ENCODE measurements at places on chromosomes 4 and X.

DNA sequence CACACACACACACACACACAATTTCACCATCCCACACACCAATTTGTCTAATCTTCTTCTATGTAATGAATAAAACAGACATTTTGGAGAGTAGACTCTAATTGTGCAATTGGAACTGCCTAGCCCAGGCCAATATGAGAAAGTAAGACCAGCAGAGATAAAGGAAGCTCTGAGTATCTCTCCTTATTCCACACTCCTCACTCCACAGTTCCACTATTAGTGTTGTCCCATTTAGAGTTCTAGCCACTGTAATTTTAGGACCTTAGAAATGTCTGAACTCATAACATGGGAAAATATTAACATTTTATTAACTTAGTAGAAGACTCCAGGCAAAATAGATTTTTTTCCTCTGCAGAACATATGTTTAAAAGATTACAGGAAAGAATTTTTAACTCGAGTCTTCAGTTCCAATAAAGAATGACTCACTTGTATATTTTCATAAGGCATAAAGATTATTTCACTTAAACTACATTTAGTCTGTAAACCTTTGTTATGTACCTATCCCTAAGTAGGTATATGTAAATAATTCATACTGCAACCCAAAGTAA is 297.6 kb upstream of the INTU start:
- DNase-seq = no peak

- DNase-seq = no peak
Measured at GRCh38 chrX:21838937-21839333, 482 bp upstream of the MBTPS2 start.

GRCh38 chr4:9988363-9988749 is 32.9 kb downstream of the SLC2A9 start:
- no peak for DNase-seq

- DNase-seq = no peak
Measured at GRCh38 chr4:104592183-104592582, 97.5 kb upstream of the CXXC4 start.

DNA sequence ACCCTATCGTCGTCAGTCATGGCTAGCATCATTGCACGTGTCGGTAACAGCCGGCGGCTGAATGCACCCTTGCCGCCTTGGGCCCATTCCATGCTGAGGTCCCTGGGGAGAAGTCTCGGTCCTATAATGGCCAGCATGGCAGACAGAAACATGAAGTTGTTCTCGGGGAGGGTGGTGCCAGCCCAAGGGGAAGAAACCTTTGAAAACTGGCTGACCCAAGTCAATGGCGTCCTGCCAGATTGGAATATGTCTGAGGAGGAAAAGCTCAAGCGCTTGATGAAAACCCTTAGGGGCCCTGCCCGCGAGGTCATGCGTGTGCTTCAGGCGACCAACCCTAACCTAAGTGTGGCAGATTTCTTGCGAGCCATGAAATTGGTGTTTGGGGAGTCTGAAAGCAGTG is 1.6 kb downstream of the ZCCHC12 start:
- no peak for DNase-seq

DNA sequence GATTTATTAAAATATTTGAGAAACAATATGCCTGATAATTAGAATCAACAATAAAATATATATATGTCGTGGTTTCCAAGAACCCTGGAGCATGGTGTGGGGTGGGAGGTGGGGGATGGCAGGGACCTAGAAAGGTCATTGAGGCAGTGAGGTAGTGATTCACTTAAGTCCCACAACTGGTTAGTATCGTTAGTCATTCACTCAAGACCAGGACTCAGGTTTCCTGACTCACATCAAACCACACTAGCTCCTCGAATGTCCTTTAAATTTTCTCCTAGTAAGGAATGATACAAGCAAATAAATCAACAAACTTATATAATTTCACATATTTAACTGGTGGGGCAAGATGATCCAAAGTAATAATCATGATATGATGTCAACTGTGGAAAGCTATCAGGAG is 158.8 kb upstream of the AADAT start:
- no peak for DNase-seq

- peak; percentile 26 for DNase-seq
Measured at GRCh38 chrX:65596270-65597034, 61.9 kb upstream of the LAS1L start.

- no peak for DNase-seq
Measured at GRCh38 chrX:54786967-54787366, 11.1 kb downstream of the ITIH6 start.

- DNase-seq = no peak
Measured at GRCh38 chr4:143405075-143405730, 68.5 kb downstream of the GAB1 start.

DNA sequence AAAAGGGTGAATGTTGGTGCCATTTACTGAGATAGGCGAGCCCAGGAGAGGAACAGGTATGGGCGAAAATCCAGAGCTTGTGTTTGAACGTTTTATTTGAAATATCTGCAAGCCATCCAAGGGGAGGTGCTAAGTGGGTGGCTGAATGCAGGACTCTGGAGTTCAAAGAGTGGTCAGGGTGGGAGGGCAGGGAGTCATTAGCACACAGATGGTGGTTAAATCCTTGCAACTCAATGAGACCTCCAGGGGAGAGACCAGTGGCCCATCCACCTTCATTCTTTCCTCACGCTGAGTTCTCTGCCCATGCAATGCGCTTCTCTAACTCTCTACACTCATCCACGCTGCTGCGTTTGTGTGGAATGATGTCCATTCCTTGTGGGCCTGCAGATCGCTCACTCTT is 101.1 kb downstream of the VCX3B start:
- no peak for DNase-seq

DNA sequence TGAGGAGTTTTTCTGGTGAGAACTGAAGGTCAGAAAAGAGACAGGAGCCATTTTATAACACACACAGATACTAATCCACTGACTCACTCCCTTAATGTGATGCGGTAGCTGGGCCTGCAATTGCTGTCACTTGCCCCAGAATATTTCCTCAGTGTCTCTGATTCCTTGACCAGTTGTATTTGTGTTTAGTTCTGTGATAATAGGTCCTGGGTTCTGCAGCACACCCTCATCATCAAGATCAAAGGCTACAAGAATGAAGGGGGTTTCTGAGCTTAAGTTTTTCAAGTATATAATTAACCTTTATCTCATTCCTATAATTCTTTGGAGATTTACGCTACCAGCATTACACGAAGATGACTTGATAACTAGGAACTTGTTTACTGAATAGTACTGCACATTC is 576.5 kb upstream of the CPXCR1 start:
- no peak for DNase-seq

GRCh38 chr4:86939729-86940575 is 5.1 kb downstream of the AFF1 start:
- DNase-seq = no peak

GRCh38 chr4:122616915-122617596 is 3.8 kb downstream of the IL21 start:
- no peak for DNase-seq

GRCh38 chr4:185955826-185956543 is 113.0 kb upstream of the TLR3 start:
- no peak for DNase-seq

- DNase-seq = no peak
Measured at GRCh38 chr4:176919631-176920030, 126.9 kb upstream of the VEGFC start.

GRCh38 chr4:36211084-36211483 is 33.2 kb downstream of the ARAP2 start:
- no peak for DNase-seq

DNA sequence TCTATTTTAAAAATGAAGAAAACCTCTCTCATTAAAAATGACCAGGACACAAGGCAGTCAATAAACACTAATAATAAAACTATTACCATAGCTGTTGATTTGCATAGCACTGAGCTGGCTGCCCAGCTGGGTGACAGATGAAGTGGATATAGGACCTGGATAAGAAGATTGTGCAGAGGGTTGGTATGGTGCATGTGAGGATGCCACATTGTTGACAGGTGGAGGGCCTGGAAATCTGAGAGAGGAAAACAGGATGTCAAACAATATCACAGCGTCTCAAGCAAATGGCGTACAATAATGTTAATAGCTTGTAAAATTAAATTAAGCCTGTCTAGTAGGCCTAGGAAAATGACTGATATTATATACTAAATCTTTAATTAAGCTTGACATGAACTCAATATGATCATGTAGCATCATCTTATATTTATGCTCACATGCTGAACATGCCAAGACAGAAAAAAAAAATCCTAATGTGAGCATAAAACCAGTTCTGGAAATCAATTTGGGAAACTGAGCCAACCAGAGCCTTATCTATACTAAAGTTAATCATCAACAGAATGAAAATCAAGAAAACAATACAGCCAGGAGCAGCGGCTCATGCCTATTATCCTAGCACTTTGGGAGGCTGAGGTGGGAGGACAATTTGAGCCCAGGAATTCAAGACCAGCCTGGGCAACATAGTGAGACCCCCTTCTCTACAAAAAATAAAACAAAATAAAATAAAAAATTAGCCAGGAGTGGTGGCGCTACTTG is 18.6 kb downstream of the SEC24D start:
- DNase-seq = no peak

DNA sequence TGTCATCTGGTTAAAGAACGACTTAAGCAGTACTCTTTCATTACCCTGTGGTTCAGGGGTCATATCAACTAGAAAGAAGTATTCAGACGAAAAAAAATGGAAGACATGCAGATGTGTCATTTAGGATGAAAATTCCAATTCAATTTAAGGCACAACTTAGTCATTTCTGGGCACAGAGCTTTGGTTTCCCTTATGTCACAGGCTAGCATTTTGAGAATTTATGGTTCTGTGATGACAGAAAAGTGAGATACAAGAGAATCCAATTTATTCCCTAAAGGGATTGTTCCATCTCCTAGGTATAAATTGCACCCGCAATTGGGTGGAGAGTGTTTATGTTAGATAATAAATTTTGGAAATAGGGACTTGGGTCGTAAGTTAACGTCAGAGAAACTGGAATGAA is 306.6 kb downstream of the STK32B start:
- DNase-seq = no peak

- DNase-seq = no peak
Measured at GRCh38 chr4:24266951-24267722, 317.2 kb downstream of the DHX15 start.

Data from stimulated activated CD8-positive, alpha-beta memory T cell treated with anti-CD3 and anti-CD28 coated beads, Interleukin-2, amount 100 ng/mL, for 1 hour (primary cell).